Fibroblast of skin of left quadriceps (primary cell): ENCODE measurements at places on chromosomes 6 and 20.

DNA sequence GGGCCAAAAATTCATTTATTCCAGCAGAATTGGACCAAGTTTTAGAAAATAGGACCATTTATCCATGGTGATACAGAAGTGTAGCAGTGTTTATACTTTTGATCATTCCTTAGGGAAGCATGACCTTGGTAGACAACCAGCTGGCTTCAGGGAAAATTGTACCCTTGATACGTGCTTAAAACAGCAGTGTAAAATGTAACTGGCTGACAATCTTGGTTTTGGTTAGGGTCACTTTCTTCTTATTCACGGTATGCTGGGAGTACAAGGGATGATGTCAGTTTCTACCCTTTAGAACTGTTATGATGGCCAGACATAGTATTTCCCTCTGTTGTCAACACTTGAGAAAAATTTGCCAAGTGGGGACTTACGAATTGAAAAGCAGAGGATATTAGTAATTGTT lies 157.1 kb downstream of the BCKDHB start:
- DNase-seq: no peak

- DNase-seq: no peak
Observed at GRCh38 chr6:44859901-44860410, 468.2 kb upstream of the RUNX2 start.

DNA sequence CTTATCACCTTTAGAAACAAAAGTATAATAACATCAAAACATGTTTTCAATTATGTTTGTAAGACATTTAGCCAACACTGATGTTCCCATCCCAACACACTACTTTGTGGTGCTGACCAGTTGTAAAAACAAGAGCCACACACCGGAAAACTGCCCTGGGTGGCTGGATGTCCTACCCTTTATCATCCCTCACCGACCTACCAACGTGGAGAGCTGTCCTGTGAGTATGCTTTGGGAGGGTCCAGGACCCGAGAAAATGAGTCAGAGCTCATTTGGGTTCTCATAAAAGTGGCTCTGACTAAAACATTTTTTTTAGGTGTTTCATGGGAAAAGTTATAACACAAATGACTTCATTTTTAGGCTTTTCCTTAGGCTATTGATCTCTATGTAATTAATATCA lies 29.3 kb upstream of the CTAGE9 start:
- no peak for DNase-seq

GRCh38 chr6:42104095-42104803 lies 38.2 kb downstream of the C6orf132 start:
- no peak for DNase-seq

- no peak for DNase-seq
Observed at GRCh38 chr6:24419526-24419925, 16.8 kb downstream of the MRS2 start.

DNA sequence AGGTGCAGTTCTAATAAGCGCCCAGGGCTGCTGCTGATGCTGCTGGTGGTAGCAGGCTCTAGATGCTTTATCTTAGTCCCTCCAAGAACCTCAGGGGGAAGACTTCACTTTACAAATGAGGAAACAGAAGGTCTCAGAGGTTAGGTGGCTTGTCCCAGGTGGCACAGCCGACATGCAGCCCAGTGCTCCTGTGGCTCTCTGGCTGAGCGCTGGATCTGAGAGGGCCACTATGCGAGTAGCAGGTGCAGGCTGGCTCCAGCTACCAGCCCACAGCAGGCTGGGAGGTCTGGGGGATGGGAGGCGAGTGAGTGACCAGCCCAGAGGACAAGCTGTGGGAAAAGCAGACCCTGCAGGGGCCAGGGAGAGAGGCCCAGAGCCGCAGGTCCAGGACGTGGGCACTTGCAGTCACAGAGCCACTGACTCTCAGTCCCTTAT lies 90.9 kb downstream of the PRND start:
- no peak for DNase-seq

DNA sequence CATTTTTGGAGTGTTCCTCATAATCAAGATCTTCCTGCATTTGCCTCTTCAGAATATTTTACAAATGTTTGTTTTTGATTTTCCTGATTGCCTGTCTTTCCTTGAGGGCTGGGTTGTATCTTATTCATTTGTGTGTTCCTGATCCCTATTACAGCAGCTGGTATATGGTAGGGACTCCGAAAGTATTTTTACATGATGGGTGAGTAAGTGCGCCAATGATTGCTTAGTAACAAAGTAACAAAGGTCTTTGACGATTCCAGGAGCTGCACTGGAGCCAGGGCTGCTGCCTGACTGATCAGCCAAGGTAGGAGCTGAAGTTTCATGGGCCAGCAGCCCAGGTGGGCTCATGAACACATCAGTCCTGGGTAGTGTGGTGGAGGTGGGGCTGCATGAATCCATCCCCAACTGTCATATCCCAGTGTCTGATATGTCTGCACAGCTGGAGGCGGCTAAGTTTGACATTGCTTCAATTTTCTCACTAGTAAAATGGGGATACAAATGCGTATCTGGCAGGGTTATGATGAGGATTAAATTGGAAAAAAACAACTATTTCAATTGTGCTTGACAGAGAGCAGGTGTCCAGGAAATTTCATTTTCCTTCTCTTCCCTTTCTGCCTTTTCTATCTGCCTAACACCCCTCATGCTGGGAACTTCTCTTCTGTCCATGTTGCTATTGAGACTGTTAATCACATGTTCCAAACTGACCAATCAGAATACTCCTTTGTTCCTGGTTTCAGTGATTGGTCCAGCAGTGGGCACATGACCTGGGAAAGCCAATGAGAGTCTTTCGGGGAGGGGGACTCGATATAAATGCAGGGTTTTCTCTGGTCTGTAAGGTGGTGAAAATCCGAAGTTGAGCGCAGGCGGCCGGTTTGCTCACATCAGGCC lies 90.7 kb downstream of the CDH26 start:
- no peak for DNase-seq

DNA sequence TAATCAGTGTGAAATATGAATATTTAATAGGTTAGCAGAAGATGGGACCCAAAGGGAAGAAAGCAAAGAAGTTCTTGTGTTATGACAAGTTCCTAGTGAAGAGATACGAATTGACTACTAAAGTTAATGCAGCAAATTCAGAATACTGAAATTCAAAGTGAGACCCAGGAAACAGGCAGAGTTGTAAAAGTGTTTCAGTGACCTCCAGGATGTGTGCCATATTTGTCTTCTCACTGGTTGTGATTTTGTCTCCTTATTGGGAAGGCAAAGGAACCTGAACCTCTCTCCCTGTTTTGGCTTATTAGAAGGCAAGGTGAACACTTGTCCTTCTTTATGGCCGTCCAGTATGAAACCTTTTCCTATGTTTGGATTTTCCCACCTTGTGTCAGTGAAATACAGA lies 51.8 kb upstream of the DTNBP1 start:
- DNase-seq: no peak

DNA sequence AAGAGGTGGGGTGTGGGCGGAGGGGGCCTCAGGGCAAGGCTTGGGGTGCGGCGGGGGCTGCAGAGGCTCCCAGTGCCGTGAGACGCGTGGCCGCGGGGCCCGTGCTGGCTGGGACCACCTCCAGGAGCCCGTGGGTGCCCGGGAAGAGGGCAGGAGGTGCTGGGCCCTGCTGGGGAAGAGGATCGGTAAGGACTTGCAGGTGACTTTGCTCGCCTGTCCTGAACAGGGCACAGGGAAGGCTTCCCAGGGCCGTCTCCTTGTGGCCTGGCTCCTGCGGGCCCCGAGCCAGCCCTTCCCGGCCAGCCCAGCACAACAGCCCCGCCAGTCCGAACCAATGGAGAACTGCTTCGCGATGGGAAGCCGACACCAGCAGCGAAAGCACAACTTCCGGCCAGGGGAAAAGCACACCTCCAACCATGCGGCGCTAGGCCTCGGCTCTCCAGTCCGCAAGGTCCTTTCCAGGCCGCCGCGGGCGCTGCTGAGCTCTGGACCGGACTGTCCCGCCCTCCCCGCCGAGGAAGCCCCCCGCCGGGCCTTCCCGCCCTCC lies 32.3 kb downstream of the IRF4 start:
- no peak for DNase-seq

GRCh38 chr20:37954626-37955025 lies 51.7 kb downstream of the VSTM2L start:
- DNase-seq: no peak

DNA sequence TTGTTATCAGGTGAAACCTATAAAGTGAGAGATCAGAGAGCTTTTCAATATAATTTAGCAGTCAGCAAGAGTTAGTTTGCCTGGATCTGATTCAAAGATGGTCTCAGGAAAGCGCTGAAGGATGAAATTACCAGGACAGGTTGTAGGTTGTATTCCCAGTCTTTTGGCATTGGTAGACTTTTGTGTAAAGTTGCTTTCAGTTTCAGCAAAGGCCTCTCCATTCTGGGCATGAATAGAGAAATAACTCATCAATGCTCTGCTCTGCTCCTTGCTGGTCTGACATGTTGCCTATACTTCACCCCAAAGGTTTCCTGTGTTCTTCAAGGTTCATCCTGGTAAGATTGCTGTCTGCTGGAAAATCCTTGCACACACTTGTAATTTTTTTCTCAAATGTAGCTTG lies 714.8 kb downstream of the EPM2A start:
- DNase-seq: no peak

DNA sequence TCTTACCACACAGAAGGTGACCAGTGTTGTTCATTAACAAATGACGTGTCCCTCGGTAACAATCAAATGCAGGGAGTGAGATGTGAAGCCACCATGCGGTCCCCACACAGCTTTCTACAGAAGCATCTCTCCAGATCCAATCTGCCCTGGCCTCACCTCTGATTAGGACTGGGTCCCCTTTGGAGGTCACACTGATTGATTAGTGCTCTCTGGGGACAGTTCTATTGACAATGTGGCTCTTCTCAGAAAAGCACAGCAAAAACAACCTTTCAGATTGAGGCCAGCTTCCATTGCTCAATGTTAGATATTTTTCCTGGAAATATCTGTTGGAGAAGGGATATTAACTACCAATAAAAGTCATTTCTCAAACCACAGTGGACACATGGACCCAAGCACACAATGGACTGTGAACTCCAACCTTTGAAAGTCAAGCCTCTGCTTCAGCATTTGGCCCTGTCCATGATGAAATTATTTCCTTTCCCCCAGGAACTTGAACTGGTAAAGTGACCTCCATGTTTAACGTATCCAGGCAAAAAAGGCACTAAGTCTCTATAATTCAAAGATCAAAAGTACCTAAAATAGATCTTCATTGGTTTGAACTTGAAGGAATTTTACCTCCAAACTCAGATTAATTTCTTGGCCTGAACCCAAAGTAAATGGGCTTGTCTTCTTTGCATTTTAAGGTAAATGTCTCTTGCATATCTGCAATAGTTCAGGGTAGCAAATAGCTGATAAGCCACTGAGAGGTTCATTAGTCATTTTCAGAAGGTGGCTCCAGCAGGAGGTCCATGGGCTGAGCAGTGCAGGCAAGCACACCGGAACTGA lies 118.5 kb downstream of the FOXA2 start:
- DNase-seq: no peak

GRCh38 chr6:37004044-37004980 lies 1.1 kb upstream of the FGD2 start:
- DNase-seq: no peak

DNA sequence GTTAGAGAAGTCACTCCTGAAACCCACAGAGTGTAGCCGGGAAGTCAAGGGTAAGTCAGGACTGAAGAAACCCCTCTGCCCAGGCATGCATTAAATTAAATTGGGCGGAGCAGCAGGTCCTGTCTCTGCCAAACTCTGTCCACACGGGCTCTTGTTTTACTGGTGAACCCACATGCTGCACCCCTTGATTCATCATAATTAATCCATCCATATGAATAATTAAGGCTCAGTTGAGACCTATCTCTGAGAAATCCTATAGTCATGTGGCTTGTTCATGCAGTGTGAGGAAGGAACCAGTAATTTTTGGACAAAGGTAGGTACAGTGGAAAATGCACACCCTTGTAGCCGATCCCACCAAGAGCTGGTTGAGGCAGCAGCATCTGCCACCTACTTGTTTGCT lies 43.0 kb downstream of the PXDC1 start:
- no peak for DNase-seq
